ENCODE measurements at places on chromosomes 16 and 17.

DNA sequence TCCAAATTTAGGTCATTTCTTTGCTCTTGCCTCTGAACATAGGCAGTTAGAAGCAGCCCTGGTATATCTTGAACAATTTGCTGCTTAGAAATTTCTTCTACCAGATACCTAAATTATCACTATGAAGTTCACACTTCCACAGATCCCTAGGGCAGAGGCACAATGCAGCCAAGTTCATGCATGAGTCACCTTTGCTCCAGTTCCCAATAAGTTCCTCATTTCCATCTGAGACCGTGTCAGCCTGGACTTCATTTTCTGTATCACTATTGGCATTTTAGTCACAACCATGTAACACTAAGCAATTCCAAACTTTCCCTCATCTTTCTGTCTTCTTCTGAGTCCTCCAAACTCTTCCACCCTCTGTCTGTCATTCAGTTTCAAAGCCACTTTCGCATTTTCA is 45.0 kb downstream of the KCNJ16 start:
- no peak for DNase-seq

- no peak for DNase-seq
Measured at GRCh38 chr16:57979006-57979585, 8.2 kb upstream of the CNGB1 start.

DNA sequence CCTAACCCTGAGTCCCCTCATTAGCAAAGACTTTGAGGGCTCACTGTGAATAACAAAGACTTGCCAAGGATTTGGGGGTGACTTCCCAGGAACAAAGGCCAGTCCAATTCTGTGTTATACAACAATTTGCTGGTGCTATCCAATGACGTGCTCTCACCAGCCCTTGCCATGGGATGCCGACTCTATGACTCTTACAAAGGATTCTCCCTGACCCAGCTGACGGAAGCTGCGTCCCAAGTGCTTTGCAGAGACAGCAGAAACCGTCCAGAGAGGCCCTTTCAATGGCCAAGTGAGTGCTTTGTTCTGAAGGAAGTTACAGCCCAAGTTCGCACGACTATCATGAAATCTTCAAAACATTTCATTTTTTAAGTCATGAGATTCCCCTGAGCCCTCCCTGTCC is 345.3 kb upstream of the TNRC6C start:
- no peak for DNase-seq

DNA sequence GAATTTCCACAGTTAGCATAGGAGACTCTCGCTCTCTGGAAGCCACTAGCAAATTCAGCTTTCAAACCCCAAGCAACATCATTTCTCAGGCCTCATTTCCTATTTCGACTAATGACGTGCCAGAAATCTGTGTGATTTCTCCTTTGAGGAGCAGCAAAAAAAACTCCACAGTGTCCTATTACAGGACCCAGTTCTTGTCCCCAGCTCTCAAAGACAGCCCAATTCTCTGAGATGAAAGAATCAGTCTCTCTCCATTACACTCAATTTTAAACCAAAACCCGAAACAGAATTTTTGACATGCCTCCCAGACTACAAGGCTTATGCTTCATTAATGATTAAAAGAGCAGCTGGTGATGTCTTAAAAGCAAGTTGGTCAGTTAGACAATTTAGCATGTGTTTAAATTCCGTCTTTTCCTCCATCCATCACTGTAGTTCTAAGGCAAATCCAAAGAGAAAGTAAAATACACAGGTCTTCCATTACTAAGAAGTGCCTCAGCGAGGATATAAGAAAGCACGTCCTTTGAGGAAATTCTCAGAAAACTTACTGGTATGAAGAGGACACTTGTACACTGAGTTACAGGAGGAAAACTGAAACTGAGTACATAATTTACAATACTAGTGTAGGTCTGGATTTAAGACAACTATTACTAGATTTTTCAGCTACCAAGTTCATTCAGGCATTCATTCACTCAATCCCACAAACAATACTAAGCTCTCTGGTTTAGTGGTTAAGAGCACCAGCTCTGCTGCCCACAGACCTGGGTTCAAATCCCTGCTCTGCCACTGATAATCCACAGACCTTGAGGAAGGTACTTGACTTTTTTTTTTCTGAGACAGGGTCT is 12.5 kb downstream of the TOM1L2 start:
- no peak for DNase-seq

- no peak for DNase-seq
Measured at GRCh38 chr17:76385892-76386786, 1.7 kb downstream of the SPHK1 start.

DNA sequence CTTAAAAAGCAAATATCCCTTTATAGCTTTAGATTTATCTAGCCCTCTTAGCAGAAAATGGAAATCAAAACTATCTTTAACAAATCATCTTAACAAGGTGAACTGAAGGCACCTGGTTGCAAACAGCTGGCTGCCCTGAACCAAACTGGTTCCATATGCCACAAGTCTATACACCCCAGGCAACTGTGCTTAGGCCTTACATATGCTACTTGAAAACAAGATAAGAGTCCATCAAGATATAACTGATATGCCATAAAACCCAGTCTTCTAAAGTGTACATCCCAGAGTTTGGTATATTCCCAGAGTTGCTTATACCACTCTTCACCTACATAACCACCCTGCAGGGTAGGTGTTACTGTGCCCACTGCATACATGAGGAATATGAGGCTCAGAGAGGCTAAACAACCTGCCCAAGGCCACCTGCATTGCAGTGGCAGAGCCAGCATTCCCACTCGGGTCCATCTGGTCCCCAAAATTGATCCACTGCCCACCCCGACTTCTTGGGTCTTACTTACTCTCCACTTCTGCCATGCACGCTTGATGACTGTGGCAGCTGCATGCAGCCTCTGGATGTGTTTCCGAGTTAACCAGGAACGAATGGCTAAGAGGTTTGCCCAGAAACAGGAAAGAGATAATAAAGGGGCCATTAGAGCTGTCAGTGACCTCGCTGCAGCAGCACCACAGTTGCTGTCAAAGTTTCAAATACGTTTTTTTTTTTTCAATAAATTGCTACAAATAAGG is 12.2 kb downstream of the ZNHIT3 start:
- DNase-seq: no peak

DNA sequence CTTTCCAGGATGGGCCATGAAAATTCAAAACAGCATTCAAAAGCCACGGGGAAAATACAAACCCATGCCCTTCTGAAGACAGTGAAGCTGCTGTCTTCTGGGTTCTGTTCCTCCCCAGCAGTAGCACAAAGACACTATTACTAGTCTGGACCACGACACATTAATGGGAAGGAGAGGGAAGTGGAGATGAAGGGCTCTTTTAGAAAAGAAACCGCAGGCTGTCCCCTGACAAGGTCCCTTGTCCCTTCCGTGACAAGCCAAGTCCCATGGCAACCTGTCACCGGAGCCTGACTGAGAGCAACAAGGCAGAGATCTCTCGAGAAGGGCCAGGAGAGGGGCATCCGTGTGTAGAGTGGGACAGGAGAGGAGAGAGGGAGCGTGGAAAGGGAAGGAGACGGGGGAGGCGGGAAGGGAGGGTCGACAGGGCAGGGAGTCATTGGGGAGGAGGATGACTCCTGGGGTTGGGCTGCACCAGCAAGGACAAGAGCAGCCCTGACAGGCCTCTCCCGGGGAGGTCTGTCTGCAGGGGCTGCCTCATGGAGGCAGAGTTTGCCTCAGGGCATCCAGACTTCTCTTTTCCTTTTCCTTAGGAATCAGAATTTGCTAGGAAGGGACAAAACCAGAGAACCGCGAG is 436.2 kb downstream of the SLC39A11 start:
- no peak for DNase-seq

DNA sequence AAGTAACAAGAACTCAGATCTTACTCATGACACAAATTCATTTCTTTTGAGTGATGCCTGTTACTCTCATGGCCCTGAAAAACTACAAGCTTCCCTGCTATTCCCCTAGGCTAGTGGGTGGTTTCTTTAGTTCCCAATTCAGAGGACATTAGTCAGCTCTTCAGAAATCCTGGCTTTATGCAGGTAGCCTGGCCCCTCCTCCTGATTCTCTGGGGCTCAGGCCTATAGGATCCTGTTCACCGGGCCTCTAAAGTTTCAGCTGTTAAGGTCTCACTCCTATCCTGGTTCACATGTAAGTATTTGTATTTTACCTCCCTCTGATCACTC is 87.3 kb upstream of the IRX5 start:
- no peak for DNase-seq

Measured in GM04503 (cell line).